NCI-H460 (cell line): ENCODE measurements at places on chromosomes 5 and 9.

DNA sequence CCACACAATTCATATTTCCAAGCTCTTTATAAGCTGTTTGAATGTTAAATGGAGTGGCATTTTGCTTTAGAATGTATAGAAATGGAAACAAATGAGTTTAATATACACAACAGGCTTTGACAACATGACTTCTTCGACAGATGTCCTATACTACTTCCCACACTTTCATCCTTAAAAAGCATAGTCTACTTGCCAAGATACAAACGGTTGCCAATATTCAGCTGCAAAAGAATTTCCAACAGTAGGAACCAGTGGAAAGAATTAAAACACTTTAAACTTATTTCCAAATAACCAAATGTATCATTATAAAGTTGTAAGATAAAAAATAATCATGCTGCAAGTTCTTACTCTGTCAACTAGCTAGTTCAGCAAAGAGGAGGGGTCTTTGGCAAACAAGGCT, 456.4 kb downstream of the PDE4D start:
- DNase-seq = no peak

- no peak for DNase-seq
These were observed 98.2 kb downstream of the DAP start for GRCh38 chr5:10662661-10663488.

- no peak for DNase-seq
These were observed 29.5 kb downstream of the HAVCR1 start for GRCh38 chr5:157029457-157029856.

DNA sequence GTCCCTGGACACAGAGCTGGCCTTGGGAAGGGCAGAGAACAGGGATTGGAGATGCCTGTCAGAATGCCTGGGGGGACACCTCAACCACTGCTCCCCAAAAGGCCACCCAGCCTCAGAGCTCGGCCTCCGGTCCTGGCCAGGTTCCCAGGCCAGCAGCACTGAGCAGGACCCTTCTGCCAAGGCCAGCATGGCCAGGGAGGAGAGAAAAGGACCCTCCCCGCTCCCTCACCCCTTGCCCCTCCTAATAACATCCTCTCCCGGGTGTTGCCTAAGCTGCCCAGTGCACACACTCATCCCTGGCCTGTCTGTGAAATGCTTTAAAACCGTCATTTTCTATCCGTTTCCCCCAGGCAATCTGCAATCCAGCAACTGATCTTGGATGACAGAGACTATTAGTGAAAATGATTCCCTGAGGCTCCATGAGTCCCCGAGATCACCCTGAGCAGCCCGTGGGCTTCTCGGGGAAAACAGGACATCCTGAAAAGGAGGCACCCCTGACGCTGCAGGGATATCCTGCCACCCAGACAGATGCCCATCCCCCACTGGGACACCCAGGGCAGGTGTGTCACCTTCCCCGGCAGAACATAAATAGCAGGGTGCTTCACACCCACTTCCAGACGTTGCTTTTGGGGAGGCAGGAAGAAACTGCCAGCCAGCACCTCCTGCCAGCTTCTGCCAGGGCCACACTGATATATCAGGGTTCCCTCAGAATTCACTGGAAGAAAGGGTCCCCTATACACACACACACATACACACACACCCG, 75.3 kb downstream of the ADAMTS2 start:
- DNase-seq = no peak

- DNase-seq = no peak
These were observed 2.1 kb upstream of the SIT1 start for GRCh38 chr9:35652829-35653209.

GRCh38 chr9:36739373-36740116, 166.8 kb downstream of the MELK start:
- no peak for DNase-seq

GRCh38 chr9:107043886-107044285, 180.9 kb downstream of the ZNF462 start:
- no peak for DNase-seq

- DNase-seq = peak; percentile 3
These were observed 30.6 kb upstream of the SPINK5 start for GRCh38 chr5:148033134-148033533.

DNA sequence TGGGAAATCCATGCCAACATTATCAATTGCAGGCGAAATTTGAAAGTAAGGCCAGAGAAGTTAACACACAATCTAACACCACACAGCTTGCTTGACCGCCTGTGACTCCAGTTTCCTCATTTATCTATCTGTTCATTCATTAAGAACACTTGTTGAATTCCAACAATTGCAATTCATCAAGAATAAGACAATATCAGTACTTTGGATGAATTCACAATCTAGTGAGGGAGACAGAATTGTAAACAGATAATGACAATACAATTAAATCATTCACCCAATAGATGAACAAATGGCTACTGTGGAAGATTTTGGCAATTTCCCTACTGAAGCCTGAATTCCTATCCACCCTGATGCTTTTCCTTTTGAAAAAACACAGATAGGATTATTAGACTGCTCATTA, 181.6 kb downstream of the TRIM36 start:
- no peak for DNase-seq

- DNase-seq = peak; percentile 68
These were observed 20.3 kb downstream of the PTPA start for GRCh38 chr9:129131300-129132145.

DNA sequence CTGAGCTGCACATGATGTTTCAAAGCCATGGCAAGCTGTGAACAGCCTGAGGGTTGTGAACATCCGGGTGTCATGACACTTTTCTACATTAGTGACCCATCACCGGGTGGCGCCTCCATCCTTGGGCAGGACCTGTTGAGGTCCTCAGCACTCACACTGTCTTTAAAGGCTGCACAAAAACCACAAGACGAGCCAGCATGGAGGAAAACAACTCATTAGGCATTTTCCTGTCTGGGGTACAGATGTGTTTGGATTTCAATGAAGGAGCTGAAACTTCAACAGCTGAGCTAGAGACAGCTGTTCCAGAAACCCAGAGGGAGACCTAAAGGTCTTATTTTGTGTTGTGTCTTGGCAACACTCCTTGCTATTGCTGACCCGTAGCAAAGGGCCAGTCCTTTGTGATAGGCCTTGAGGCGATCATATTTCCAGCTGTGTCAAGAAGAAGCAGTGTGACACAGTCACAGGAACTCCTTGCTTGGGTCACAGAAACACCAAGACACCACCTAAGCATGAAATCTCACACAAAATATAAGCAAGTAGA, 151.8 kb upstream of the VLDLR start:
- DNase-seq = peak; percentile 48
